Dermis microvascular lymphatic vessel endothelial cell (primary cell): ENCODE measurements at places on chromosomes 5 and 9.

DNA sequence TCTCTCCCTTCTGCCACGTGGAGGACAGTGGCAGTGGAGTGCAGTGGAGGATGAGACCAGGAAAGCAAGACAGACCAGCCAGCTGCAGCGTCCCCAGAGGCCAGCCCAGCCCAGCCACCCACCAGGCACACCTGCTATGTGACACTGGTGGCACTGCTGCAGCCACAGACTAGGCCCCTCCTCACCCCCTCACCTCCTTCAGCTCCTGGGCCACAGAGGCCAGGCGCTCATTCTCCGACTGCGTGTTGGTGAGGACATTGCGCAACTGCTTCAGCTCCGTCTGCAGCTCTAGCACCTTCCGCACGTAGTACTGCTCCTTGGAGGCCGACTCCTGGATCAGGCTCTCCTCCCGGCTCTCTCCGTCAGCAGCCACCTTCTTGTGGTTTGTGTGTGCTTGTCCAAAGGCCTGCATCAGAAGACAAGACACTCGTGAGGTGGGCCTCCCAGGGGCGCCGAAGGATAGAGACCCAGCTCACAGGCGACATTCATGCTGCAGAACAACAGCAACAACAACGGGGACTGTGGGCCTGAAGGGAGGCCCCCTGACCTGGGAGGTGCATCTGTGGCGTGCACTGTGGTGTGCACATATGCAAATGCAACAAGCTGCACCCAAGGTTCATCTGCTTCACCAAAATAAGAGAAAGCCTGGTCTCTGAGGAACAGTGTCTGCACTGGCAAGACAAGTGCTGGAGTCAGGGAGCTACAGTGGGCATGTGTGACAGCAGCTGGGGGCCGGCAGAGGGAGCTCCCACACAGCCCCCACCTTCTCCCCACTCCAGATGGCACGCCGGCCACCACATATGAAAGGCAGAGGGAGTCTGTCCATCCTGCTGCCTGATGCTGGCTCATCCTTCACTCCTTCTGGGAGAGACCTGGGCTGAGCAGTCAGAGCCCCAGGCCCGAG, 35.5 kb downstream of the BICD2 start:
- DNase-seq, result no peak

DNA sequence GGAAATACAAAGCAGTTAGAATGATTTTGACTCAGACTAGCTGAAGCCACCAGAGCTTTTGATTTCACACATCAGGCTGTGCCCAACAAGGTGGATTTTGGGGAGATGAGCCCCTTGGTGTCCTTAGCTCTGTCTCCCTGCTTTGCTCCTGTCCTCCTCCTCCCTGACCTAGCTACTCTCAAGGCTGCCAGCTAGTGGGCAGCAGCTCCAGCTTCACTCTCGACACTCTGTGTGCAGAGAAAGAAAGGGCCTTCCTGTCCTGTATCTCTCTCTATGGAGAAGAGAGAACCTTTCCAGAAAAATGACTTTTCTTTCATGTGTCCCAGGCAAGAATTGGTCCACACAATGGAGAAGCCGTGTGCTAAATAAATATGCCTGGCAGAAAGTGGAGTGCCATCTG, 446.2 kb downstream of the SEMA5A start:
- no peak for DNase-seq

DNA sequence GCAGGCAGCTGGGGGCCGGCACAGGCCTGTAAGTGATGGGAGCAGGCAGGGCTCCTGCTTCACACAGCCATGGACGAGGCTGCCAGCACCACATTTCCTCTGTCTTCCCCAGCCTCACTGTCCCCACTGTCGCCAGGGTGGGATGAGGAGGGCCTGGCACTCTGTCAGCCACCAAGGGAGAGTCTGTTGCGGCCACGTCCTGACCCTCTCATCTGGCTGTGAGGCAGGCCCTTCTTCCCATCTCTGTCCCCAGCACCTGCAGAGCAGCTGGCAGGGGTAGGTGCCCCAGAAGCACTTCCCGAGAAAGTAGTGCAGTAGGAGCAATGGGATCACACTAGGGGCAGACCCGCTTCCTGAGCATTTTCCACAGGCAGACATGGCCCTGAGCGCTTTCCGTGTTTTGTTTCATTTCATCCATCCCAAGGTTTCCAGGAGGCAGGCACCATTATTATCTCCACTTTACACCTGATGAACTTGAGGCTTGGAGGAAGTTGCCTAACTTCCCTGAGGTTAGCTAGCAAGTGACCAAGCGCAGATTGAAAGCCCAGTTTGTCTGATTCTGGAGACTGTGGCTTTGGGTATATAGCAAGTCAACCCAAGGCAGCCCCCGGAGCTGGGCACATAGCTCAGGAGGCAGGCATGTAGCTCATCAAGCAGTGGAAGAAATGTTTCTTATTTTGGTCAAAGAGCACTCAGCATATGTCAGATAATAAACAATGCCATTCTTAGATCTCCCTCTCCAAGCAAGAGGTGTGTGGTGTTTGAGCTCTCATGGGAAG, 202.4 kb downstream of the DAB2IP start:
- no peak for DNase-seq

DNA sequence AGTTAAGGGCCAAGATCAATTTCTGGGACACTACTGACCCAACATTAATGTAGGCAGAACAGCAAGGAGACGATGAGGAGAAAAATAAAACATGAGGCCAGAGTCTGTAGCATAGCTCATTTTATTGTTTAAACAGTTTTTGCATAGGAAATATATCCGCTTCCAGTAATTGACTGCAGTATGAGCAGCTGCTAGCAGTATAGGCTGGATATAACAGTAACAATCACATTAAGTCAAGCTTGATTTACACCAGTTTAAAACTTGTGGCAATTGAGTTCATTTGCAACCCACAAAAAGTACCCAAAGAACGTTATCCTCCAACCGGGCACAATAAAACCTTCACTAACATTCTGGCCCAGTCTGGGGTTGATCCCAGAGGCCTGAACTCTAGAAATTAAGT, 232.2 kb downstream of the NFIB start:
- DNase-seq, result no peak

- no peak for DNase-seq
Observed at GRCh38 chr5:14286574-14287421, 143.7 kb downstream of the TRIO start.

DNA sequence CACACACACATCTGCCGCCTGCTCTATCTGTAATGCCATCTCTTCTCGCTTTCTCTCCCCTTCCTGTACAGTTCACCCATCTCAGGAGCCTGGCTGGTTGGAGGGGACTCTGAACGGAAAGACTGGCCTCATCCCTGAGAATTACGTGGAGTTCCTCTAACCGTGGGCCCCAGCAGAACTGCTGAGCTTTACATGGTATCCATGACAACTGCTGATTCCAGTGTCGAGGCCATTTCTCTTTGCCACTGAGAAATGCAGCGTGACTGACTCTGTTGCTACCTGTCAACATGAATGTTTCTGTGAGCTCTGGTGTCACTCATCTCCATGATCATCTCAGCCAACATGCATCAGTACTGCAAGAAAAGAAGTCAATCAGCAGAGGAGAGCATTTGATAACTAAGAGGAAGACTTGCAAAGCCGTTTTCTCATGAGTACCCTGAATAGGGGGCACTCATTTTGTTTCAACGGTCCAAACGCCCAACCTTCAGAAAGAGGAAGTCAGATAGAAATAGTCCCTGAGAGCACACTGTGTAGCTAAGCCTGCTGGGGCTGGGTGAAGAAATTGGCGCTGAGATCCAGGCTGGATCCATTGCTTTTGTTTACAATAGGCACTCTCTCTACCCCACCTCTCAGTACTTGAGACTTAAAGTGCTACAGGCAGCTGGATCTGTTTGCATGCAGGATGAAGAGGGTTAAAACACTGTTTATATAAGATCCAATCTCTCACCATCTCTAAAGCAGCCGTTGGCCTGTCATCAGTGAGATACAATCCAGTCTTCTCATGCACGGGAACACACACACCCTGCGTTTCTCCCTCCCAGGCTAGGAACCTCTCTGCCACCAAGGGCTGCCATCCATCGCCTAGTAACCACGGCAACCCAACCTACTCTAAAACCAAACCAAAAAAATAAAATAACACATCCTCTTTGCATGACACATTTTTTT, 180.9 kb downstream of the NR3C1 start:
- DNase-seq, result peak; percentile 40

GRCh38 chr9:137316012-137316981, 14.2 kb upstream of the NRARP start:
- no peak for DNase-seq

DNA sequence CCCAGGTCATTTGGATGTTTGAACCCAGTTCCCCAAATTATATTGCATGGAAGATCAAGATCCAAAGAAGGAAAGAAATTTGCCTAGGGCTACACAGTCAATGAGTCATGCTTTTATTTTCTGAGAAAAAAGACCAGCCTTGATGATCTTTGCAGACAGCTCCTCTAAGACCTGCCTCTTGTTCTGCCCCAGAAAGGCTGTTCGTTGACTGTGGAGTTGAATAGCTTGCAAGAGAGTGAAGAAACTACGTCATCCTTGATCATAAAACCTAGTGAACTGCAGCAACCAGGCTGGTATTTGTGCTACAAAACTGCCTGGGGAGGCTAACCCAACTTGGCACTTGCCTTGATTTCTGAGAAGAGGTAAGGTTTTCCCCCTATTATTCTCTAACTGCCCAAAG, 263.9 kb downstream of the PAPPA start:
- DNase-seq, result no peak

DNA sequence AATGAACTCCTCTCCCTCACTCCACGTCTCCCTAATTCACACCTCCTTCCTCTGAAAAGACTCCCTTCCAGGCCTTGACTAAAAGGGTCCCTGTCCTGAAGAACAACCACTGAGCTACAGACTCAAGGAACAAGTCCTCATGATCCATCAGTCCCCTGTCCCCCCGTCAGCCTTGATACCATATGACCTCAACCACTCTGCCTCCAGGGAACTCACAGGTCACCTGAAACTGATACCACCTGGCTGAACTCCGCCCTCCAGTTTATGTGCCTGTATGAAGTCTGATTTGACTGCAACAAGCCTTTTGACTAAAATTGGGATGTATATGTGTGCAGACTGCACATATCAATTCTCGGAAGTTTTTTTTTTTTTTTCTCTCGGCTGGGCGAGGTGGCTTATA, 88.7 kb downstream of the UGCG start:
- no peak for DNase-seq

DNA sequence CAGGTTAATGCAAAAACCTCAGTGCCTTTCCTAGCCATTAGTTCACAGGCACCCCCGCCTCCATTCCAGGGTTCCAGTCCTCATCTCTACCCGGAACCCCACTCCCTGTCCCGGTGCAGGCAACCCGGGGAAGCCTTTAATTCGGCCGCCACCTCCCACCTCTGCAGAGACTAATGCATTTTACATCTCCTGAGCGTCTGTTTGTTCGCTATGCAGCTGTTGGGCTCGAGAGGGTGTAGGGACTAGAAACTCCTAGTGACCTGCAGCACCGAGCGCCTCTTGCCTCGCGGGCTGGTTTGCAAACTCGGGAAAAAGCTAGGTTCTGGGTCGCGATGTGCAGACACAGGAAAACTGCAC, 3.6 kb downstream of the GDNF start:
- no peak for DNase-seq

DNA sequence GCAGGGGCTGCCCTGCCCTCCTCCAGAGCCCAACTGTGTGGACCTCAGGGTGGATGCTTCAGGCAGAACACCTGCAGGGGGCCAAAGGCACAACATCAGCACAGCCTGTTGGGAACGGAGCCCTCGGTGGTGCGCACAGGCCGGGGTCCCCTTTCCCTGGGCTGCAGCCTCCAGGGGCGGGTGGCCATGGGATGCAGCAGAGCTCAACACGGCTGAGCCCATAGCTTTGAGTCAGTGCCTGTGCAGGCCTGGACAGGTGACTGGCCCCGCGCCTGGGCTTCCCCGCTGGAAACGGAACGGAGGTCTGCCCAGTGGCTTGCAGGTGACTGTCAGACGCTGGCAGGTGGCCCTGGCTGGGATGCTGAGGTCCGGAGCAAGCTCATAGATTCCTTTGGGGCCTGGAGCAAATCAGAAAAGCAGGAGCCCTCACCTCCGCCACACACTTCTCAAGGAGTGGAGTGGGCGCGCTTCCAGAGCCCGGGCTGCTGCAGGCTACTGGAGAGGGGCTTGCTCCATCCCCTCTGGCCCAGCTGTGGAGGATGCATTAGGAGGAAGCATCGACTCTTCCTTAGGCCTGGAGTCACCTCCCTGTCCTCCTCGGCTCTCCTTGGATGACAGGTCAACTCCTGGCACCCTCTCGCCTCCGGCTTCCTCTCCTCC, 69.8 kb upstream of the RNU6ATAC start:
- no peak for DNase-seq

DNA sequence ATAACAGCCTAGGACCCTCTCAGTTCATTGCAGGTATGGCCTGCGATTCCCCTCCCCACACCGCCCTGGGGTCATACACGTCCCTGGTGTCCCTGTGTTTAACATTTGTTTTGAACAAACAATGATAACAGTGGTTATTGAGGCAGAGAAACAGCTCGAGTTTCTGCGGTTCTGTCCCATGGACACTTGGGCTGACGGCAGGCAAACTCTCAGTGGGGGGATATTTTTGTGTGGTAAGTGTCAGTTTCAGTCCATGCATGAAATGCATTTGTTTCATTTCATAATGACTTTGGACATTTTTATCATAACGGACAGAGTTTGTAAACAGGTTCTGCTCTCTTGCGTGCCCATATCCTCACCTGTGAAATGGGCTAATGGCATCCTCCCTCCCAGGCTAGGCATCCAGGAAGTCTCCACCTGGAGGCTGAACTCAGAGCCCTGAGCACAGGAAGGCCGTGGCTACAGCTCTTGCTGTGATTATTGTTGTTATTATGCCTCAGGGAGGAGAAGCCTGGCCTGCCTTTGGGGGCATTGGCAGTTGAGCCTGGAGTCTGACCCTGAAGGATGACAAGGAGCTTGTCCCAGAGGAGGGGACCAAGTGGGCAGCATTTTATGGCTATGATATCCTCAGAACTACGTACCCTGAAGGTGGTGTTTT, 190.9 kb downstream of the GADD45G start:
- DNase-seq, result no peak

- DNase-seq, result no peak
Observed at GRCh38 chr5:97644206-97644605, 461.2 kb upstream of the RIOK2 start.

GRCh38 chr9:127910613-127911205, 6.1 kb downstream of the ST6GALNAC4 start:
- no peak for DNase-seq
